Stimulated activated CD8-positive, alpha-beta memory T cell treated with anti-CD3 and anti-CD28 coated beads, Interleukin-4, amount 100 ng/mL, for 4 hours (primary cell): ENCODE measurements at places on chromosomes 5 and 9.

DNA sequence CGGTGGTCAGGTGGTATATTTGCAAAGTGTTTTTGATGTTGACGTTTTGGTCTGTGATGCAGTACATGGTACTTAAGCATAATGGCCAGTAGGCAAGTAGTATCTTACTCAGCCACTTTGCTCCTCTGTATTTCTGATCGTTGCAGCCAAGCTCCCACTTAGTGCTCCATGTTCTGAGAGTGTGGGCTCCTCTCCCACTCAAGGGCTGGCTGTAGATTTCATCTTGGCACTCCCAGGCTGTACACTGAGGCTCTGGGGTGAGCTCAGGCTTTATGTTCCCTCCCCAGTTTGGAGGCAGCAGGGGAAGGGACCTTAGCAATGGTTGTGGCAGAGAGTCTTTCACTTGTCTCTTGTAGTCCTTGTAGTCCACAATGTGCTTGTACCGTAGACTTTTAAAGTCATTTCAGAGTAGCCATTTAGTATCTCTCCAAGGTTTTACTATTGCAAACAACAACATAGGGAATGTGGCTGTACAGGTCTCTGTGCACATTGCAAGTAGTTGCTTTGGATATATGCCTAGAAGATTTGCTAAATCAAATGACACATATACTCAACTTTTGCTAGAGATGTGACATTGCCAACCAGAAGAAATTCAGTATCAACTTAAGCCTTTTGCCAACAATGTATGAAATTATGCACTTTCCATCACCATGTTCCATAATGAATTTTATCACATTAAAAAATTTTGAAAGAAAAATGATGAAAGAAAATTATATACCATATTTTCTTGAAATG is 304.3 kb upstream of the CTNND2 start:
- no peak for DNase-seq

DNA sequence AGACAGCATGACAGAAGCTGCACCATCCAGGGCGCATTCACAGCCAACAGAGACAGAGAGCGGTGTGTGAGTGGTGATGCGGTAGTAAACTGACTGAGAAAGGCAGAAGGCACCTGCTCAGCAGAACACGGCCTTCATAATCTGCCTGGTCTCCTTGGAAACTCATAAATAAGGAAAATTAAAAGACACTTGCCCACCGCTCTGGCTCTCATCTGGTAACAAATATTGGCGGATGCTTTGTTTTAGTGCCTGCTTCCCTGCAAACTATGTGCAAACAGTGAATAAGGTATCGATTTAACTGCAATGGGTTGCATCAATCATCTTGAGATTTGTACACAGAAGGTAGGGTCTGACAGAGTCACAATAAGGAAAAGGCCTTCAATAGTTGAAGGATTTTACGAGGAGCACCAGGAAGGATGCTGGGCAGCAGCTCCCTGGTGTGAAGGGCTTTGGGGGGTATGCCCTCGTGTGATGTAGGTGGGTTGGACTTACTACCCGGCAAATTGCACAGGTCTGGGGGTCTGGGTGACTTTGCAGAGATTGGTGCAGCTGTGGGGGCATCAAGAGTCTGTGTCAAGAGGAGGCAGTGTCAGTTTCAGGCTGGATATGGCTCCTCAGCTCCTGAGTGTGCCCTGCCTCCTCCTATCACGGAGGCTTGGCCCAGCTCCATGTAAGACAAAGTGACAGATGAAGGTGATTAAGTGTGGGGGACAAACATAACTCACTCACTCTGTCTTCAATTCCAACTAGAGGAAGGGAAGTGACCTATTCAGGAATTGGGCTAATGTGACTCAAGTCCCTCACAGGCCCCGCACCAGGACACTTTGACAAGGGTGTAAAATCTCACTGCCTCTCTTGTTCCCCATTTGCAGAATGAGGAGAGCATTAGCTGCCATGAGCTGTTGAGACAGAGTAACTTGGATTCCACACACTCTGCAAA is 166.7 kb downstream of the ICE1 start:
- no peak for DNase-seq

DNA sequence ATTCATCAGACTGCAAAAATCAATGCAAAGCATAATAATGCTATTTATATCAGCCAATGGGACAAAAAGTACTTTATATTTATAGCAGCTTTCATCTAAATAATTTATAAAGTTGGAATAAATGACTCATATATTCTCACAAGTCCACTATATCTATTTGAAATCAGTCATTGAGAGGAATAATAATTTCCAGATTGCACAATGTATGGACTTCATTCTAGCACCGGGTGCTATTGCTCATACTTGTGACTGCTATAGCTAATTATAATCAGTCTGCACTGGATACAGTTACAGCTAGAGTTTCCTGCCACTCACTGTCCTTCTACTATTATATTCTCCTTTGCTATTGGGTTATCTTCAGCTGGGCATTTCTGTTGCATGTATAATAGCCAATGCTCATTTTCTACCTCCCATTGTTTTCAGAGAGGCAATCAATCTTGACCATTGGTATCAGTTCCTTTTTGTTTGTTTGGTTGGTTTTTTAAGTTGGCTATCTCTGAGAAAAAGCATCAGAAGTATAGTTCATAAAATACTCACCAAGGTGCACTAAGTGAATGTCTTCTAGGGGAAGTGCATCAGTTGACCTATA is 1.9 kb downstream of the CDH18 start:
- DNase-seq: no peak

- DNase-seq: no peak
Measured at GRCh38 chr5:140169410-140169809, 5.6 kb upstream of the CYSTM1 start.

DNA sequence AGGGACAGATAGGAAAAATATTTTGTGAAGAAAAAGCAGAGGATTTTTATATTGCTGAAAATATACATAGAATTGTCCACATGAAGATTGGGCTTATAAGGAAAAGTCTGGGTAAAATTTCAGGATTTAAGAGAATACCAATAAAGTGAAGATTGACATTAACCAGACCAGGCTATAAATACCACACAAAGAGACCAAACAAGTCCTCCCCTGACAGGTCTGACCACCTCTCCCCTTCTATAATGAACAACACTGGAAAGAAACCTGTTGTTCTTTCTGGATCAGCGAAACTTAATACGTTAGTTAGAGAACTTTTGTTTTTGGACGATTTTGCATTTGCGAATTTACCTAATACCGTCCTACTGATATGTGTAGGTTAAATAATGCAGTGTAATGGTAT is 138.3 kb downstream of the ISL1 start:
- DNase-seq: no peak

DNA sequence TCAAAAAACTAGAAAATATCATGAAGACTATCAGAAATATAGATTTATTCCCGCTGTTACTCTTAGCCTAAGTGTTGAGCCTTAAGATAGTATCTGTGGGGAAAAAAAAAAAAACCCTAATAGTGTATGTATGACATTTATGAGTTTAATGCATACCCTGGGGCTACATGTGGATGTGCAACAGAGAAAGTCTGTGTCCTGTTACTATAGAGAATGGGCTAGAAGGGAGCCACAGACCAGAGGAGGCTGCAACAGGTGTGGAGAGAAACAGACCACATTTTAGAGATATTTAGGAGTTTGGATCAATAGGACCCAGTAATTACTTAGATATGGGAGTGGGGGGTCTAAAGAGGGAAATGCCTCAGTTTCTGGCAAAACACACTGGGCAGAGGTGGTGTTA is 15.4 kb downstream of the RNF130 start:
- DNase-seq: no peak

GRCh38 chr5:76681287-76681686 is 34.6 kb upstream of the F2R start:
- no peak for DNase-seq

DNA sequence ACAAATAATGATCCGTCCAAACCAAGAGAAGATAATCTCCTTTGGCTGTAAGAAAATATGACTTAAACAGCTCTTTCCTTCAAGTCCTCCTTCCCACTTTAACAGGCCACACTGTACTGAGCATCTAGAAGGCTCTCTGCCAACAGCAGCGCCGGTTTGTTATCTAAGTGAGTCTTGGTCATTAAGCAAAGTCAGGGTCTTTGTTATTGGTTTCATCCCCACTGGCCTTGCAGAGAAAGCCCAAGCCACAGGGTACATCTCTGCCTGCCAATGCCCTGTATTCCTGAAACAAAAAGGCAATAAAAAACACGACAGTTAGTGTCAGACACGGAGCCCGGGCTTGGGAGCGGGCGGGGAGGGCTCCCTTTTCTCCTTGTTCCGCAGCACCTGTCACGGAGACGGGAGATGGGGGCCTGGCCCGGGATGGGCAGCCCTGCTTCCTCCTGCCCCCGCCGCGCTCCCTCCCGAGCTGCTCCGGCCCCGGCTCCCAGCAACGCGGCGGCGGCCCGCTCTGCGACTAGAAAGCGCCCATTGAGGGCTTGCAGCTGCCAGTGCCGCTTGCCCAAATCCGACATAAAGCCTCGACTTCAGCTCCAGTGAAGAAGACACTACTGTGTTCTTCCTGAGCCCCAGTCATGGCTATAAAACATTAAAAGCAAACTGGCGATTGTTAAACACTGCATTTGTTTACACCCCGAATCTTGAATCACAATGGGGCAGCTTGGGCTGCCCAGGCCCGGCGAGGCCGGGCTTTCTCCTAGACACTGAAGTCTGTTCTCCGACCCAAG is 28.1 kb upstream of the PIK3R1 start:
- no peak for DNase-seq

DNA sequence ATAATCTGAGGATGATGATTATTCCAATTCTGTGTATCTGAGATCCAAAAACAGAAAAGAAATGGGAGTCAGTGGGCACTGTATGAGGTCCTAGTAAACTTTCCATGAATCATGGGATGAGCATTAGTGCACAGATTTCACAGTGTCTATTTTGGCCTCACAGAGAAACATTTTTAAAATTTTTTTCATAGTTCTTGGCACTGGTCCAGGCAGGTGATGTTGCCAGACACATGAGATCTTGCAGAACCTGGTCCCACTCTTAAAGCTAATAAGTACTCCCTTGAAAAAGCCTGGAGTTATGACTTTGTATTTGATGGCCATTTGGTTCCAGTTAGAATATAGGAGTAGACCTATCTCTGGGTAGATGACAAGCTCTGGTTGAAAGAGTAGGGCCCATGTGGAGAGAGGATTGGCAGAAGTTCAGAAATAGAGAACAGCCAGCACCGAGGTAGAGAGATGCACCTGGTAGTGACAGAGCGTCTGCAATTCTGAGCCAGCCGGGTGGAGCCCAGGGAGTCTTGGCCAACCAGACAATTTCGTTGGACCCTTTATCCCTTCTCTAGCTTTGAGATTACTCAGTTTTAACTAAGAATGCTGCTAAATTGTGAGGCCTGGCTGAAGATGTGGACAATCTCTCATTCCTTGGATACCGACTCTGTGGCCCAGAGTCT is 6.3 kb upstream of the TNFSF15 start:
- DNase-seq: no peak

DNA sequence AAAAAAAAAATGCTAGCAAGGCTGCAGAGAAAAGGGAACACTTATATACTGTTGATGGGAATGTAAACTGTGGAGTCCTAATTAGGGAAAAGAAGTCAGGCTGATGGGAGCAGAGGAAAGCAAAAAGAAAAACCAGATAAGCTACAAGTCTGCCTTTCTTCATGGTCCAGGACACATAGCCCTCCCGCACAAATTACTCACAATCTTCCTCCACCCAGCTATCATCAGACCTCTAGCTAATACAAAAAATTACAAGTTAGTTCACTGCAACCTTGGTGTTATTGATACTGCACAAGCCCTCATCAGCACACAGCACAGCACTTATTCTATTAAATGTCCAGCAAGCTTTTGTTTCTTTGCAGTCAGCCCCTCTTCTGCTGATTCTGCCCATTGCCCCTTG is 186.0 kb upstream of the ADRA1B start:
- DNase-seq: no peak

- no peak for DNase-seq
Measured at GRCh38 chr5:1472964-1473628, 27.9 kb upstream of the SLC6A3 start.

GRCh38 chr9:133246562-133246961 is 28.4 kb downstream of the ABO start:
- DNase-seq: no peak

GRCh38 chr5:149873896-149874295 is 70.7 kb downstream of the PDE6A start:
- no peak for DNase-seq

- DNase-seq: no peak
Measured at GRCh38 chr5:111734013-111734412, 23.0 kb downstream of the NREP start.

- no peak for DNase-seq
Measured at GRCh38 chr5:102627315-102627714, 127.8 kb upstream of the PAM start.

GRCh38 chr9:82961504-82962125 is 101.3 kb downstream of the RASEF start:
- no peak for DNase-seq

- DNase-seq: no peak
Measured at GRCh38 chr9:4262735-4263141, 37.1 kb downstream of the GLIS3 start.
